ENCODE measurements at places on chromosomes 3 and 15. TPM values are rescaled to one million over a fixed set of nuclear protein-coding genes. Genes with fewer than 3 reads are reported as not detected.

- no peak for DNase-seq
Measured at GRCh38 chr3:124352149-124352539, 360.2 kb upstream of the ROPN1 start.

The XIRP1 gene
- total RNA-seq = not detected

The KBTBD13 gene
- total RNA-seq = not detected

The CSTA gene
- total RNA-seq = 3.8 TPM

- DNase-seq = no peak
Measured at GRCh38 chr3:87175732-87176131, 51.4 kb upstream of the CHMP2B start.

DNA sequence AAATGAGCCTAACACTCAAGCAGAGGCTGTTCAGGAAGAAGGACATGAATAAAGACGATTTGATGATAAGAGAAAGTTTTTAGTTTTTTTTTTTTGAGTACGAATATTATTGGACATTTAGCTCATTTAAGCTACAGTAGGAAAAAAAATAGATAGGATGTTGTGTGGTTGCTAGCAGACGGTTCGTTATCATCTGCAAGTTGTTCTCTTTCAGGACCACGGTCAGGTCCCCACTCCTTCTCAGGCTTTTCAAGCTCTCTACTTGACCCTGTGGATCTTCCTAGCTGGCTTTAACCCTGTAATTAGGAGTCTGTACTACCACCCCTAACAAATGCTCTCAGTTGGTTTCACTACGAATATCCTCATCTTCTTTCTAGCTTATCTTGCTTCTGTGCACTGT, 1.1 kb downstream of the KCNH8 start:
- DNase-seq = peak; percentile 48

- no peak for DNase-seq
Measured at GRCh38 chr15:42165106-42165505, 8.7 kb upstream of the PLA2G4F start.

DNA sequence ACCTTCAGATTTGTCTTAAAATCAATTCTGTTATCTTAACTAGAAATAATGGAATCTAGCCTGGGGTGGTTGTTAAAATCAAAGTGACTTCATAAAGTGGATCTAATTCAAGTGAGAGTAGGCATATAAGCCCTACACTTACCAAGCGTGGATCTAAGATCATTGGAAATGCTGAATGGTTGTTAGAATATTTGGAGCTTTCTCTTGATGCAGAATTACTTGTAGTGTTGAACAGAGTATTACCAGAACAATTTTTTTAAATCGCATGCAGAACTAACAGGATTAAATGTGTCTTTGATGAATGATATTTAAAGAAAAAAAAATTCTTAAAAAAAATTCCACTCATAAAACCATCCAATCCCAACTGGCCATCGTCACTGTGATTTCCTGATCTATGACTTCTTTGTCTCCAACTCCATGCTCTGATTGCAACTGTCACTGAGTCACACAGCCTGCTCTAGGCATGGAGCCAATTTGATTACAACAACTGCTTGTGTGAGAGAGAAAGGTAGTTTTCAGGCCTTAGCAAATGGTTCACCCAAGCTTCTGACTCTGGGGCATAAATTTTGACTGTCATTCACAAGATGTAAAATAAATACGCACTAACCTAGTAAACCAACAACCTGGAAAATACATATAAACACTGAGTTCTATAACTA, 25.9 kb upstream of the SPRED1 start:
- no peak for DNase-seq

All from Karpas-422 (cell line).